ENCODE measurements at places on chromosomes 6 and 20. TPM values are rescaled to one million over a fixed set of nuclear protein-coding genes. Genes with fewer than 3 reads are reported as not detected.

RGS17 gene
- 2.2 TPM for total RNA-seq

GRCh38 chr6:167152862-167153261, 4.9 kb downstream of the GPR31 start:
- DNase-seq = no peak

DNA sequence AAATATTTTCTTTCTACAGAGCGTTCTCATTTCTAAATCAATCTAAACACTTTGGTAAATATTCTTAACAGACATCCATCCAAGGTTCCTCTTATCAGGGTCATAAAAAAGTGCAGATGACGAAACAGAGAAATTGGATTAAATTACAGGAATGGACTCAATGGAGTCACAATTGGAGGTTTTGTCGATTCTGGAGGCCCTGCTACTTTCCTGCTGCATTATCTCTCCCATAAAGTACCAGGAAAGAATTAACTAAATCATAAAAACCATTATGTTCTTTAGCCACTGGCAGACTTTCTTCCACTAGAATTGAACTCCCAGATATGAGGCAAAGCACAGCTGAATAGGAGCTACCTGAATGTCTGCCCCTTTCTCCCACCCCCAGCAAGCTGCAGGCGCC, 610.6 kb downstream of the HDGFL1 start:
- DNase-seq = no peak

DNA sequence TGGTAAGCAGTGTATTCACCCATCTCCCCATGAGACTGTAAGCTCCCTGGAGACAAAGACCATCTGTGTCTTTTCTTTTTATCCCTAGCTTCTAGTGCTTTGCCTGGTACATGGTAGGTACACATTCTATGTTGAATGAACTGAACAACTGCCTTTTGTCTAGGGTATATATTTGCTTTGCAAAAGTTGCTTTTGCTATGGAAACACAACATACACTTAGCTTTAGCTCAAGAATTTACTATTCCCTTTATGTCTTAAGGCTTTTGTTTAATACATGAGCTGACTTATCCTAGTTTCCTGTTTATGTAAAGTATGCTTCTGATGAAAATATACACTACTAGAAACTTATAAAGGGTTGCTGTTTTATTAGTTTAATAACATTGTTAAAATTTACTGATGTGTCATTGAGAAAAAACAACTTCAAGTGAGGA, 198.2 kb downstream of the PRL start:
- DNase-seq = no peak

DNA sequence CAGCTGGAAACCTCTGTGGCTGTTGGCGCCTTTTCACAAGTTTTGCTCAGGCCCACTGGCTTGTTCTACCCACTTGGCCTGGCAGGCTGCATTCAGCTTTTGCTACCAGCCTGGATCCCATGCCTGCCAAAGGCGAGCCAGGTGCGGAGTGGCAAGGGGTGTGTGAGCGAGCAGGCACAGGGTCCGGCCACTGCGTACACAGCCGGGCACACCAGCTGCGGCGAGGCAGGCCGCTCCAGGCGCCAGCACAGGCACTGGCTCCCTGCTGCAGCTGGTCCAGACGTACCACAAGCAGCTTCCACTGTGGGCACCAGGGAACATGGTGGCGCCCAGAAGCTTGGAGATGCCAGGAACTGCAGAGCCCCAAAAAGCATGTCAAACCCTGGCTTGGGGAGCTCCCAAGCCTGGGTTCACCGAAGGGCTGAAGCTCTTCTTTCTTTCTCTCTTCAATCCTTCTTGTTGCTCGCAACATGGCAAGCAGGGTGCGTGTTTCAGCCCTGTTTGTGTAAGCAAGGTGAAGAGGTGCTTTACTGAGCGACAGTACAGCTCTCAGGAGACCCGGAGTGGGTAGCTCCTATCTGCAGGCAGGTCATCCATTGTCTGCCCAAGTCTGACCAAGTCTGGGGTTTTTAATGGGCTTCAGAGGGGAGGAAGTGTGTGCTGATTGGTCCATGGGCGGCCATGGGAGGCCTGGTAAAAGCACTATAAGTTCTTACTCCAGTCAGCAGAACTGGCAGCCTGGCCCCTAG, 32.6 kb upstream of the GRM4 start:
- DNase-seq = no peak

- DNase-seq = no peak
Measured at GRCh38 chr20:50730765-50731054, 670 bp upstream of the PARD6B start.

DNA sequence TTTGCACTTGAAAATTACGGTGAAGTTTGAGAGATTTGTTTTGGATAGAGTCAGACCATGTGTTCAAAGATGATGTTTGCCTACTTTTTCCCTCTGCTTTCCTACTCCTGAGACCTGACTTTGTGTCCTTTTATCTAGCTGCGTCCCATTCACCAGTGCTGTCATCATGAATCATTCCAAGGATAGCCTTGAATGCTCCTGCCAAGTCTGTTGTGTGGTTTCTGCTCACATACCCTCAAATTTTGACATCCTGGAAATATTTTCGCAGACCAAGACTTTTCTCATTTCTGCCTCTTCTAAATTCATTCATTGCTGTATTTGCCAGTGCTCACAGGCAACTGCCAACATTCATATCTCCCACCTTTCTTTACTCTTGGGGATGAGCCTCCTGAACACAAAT, 175.9 kb upstream of the SCGN start:
- no peak for DNase-seq

All from aorta (tissue), 5 donors.